ENCODE measurements at places on chromosomes 2 and 18. TPM values are rescaled to one million over a fixed set of nuclear protein-coding genes. Genes with fewer than 3 reads are reported as not detected.

The ABCG5 gene
- total RNA-seq, result not detected

The SCYGR1 gene
- not detected for total RNA-seq

The OR6B2 gene
- not detected for total RNA-seq

The MDH1B gene
- 1.8 TPM for total RNA-seq

The LGALSL gene
- total RNA-seq, result 3.1 TPM

The CD8B2 gene
- total RNA-seq, result not detected

DNA sequence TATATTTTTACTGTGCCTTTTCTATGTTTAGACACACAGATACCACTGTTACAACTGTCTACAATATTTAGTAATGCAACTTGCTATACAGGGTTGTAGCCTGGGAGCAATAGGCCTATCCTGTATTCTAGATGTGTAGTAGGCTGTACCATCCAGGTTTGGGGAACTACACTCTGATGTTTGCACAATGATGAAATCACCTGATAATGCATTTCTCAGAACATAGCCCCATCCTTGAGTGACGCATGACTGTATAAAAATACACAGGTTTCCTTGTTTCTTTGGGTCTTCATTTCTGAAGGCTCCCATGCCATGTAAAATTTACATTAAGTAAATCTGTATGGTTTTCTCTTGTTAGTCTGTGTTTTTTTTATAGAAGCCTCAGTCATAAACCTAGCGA lies 270.9 kb upstream of the SKOR2 start:
- no peak for DNase-seq

GRCh38 chr2:237320801-237321560 lies 93.0 kb downstream of the COL6A3 start:
- no peak for DNase-seq

GRCh38 chr2:204863336-204863735 lies 318.1 kb downstream of the PARD3B start:
- peak; percentile 32 for DNase-seq

GRCh38 chr2:12210016-12210933 lies 463.8 kb downstream of the LPIN1 start:
- DNase-seq, result no peak

DNA sequence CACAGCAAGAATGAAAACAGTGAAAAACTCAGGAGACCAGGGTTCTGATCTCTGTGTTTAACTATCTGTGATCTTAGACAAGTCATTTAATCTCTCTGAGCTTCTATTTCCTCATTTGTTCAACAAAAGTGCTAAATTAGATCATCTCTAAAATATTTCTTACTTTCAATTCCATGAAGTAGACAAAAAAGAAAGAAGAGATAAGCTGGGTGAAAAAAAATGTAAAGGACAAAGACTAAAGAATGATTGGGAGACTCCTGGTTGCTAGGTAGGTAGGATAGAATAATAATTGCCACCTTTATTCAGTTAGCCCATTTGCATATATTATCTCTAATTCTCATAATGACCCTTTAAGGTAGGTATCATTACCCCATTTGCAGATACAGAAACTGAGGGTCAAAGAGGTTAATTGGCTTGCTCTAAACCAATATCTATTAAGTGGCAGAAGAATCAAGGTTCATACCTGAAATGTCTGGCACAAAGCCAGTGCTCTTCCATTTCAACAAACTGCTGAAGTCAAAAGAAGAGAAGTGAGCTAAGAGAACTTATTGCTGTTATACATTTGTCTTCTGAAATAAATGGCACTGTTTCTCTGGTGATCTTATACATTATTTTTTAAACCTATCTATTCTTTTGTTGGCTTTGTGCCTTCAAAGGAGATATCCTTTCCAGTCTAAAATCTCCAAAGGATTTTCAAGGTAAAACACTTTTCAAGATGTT lies 141.7 kb downstream of the OTX1 start:
- no peak for DNase-seq

GRCh38 chr2:135962366-135963123 lies 22.9 kb downstream of the DARS1 start:
- no peak for DNase-seq

GRCh38 chr2:127128445-127128904 lies 21.5 kb upstream of the BIN1 start:
- no peak for DNase-seq

DNA sequence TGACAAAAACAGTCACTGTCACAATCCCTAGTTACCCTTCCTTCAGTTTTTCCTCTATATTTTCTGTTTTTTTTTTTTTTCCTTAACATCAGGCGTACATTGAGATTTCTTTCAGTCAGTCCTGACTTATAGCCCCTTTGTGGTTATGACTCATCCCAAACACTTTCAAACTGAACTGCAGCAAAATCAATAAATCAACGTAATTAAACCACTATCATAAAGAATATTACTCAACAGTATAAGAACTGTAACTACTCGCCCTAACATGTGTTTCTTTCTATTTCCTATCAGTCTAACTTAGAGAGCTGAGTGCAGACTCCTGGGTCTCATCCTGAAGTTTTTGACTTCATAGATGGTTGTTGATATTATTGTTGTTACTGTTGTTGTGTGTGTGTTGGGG lies 523.5 kb downstream of the LRRTM4 start:
- peak; percentile 88 for DNase-seq

Data from fibroblast of lung (primary cell).